ENCODE measurements at places on chromosomes 1 and 21. TPM values are rescaled to one million over a fixed set of nuclear protein-coding genes. Genes with fewer than 3 reads are reported as not detected.

Gene SH2D1B
- not detected for total RNA-seq

Gene LELP1
- not detected for total RNA-seq

Gene AUNIP
- 12.3 TPM for total RNA-seq

Gene BCAN
- total RNA-seq = not detected

Gene HMCN1
- total RNA-seq = 0.49 TPM

Gene ESPN
- total RNA-seq = 16.3 TPM

Gene A3GALT2
- not detected for total RNA-seq

Gene LRRC52
- not detected for total RNA-seq

Gene PWP2
- 30.6 TPM for total RNA-seq

Gene AMY1C
- total RNA-seq = not detected

Gene AMPD1
- total RNA-seq = not detected

Gene CNIH3
- total RNA-seq = 2.2 TPM

Gene MYBPH
- 25.9 TPM for total RNA-seq

Gene MRPL37
- 95.6 TPM for total RNA-seq

GRCh38 chr1:116033322-116033721 lies 57.0 kb downstream of the SLC22A15 start:
- DNase-seq = no peak

DNA sequence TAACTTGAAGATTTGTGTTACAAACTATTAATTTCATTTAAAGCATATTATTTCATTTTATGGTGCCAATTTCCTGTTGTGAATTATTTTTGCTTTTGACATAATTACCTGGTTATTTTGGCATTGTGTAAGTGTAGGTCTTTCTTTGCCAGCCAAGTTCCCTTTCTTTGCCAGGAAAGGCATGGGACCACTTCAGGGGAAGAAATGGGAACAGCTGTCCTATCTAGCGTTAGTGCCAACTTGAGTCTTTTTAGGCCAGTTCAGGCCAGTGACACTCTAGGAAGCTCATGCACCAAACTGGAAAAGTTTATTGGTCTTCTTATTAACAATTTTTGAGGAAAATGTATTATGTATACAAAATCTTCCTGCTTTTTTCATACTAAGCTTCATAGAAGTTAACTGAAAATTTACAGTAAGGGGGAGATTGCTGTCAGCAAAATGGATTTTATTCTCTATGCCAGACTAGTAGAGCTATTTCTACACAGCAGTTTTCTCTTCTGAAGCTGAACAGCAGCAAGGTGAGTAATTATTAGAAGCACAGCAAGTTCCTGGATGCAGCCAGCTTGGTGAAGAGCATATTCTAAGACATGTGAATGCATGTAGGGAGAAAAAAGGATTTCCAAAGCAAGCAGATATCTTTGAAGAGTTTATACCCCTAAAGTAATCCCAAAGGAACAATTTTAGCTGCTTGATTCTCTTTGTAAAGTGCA lies 914.6 kb upstream of the ADGRL4 start:
- no peak for DNase-seq

GRCh38 chr21:25491267-25491666 lies 116.0 kb downstream of the MRPL39 start:
- no peak for DNase-seq

GRCh38 chr1:243251539-243251938 lies 3.5 kb downstream of the CEP170 start:
- no peak for DNase-seq

- DNase-seq = no peak
Measured at GRCh38 chr1:236403905-236404696, 10.0 kb downstream of the EDARADD start.

GRCh38 chr1:213369465-213369864 lies 318.4 kb downstream of the RPS6KC1 start:
- no peak for DNase-seq

GRCh38 chr1:81584398-81584797 lies 216.3 kb upstream of the ADGRL2 start:
- DNase-seq = no peak

DNA sequence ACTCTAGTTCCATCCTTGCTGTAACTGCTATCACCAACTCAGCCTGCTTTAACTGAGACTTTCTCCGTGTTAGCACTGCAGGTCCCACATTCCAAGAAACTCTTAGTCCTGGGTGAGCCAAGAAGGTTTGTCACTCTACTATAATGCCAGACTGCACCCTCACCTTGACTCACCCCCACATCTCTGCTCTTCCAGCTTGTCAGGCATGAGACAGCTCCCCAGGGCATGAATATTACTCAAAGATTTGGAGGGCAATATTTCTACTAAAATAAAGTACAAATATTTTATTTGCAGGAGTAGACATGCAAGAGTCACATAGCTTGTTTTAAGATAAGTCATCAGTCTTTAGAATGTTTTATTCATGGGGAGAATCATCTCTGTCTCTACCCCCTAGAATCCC lies 110.2 kb downstream of the MATN1 start:
- no peak for DNase-seq

GRCh38 chr1:207752456-207752998 lies 673 bp downstream of the CD46 start:
- peak; percentile 52 for DNase-seq

DNA sequence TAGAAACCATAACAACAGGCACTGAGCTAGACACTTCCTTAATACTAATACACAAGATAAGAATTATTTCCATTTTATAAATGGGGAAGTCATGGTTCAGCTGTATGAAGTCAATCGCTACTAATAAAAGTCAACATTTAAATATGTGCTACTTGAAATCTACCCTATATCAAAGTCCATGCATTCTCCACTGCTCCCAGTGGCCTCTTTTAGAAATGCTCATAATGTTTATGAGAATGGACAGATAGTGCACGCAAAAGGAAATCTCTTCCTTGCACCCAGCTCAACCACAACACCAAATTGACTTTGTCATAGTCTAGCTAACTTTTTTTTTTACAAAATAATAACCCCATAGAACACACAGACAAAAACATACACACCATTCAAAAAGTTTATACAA lies 281.7 kb upstream of the CXADR start:
- no peak for DNase-seq

GRCh38 chr21:45836268-45836655 lies 145.3 kb upstream of the COL6A1 start:
- DNase-seq = no peak

GRCh38 chr21:43921571-43921978 lies 56.6 kb downstream of the AGPAT3 start:
- no peak for DNase-seq

- DNase-seq = no peak
Measured at GRCh38 chr1:36562181-36562685, 79.5 kb upstream of the CSF3R start.

- no peak for DNase-seq
Measured at GRCh38 chr1:19825298-19825697, 10.2 kb upstream of the RNF186 start.

GRCh38 chr1:65434255-65434654 lies 13.8 kb downstream of the LEPR start:
- no peak for DNase-seq

DNA sequence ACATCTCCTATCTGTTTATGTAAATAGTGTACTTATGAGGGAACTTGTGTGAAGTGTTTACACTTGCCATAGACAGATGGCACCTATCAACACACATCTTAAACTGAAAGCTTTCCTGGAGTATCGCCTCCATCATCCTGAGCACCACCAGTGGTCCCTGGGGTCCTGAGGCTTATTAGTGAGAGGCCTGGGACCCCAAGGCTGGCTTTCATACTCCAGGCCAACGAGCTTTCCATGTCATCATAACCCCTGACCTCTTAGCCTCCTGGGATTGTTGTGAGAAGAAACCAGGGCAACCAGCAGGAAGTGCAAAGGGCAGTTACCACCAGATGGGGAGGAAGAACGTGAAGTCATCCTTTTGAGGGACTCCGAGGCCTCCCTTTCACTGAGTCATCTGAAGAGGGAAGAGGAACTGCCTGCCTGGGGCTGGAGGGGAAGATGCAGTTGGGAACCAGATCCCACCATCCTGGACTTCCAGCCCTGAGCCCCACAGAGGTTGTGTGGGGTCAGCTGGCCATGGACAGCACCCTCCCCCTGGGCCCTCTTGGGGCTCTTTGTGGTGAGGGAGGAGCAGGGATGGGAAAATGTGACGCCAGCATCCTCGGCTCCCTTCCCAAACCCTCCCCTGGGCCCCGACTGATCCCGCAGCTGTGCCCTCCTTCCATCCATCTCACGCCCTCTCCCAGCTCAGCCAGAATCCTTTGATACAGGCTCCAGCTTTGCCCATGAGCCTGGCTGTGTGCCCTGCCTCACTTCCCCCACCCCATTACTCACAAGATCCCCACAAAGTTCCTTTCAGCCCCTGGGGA lies 5.8 kb downstream of the INKA2 start:
- DNase-seq = no peak

GRCh38 chr1:157403203-157403602 lies 149.1 kb downstream of the FCRL5 start:
- DNase-seq = peak; percentile 35

GRCh38 chr1:235043234-235043633 lies 85.4 kb downstream of the TOMM20 start:
- no peak for DNase-seq

GRCh38 chr1:156075162-156075561 lies 7.1 kb downstream of the MEX3A start:
- no peak for DNase-seq

DNA sequence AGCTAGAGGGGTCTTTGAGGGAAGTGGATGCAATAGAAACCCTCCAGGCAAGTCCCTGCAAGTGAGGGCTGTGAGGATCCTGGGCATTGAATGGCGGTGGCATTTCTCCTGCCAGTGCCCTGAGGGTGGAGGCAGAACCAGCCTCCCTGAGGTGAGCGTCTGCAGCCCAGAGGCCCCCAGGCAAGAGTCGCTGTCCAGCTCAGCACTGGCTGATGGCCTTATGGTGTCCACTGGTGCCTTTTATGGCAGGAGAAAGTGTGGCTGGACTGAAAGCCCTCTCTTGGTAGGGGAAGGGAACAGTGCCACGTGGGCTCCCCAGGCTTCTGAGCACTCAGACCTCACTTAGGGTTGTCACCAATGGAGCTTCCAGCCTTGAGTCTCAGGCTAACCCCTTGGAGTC lies 77.3 kb downstream of the SH3BGR start:
- DNase-seq = peak; percentile 10

- DNase-seq = no peak
Measured at GRCh38 chr1:27804791-27805190, 25.8 kb upstream of the PPP1R8 start.

DNA sequence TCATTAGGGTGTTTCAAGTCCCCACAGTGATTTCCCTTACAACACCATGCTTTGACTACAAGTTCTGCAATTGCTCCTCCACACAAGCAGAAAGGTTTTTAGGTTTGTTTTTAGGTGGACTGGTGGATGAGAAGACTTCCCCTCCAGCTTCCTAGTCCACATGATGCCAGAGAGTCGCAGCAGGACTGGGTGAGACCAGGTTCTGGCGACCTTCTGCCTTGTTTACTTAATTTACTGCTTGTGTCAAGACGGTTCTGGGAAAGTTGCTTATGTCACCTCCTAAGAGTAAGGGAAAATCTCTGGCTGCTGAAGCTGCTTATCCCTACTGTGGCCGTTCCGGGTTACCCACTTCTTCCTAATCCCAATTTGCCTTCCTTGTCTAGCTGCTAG lies 76.4 kb downstream of the GLUL start:
- no peak for DNase-seq

DNA sequence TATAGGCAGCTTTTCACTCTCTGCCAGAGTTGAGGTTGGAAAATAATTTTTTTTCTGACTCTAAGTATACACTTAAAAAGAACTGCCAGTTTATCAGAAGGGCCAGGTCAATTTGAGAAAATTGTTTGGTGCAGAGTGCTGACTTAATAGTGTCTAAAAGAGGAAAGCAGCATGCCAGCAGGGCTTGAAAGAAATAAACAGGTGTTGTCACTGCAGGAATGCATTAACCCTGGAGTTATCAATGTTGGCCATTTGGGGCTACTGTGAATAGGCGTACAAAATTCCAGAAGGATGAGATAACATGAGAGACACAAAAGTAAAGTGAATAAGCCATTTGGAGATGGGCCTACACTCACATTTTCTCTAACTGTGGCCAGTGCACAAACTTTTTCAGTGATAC lies 220.6 kb upstream of the PLD5 start:
- DNase-seq = no peak

GRCh38 chr1:35447278-35447677 lies 109.9 kb downstream of the KIAA0319L start:
- no peak for DNase-seq

- DNase-seq = no peak
Measured at GRCh38 chr1:50193002-50193401, 84.3 kb downstream of the ELAVL4 start.

DNA sequence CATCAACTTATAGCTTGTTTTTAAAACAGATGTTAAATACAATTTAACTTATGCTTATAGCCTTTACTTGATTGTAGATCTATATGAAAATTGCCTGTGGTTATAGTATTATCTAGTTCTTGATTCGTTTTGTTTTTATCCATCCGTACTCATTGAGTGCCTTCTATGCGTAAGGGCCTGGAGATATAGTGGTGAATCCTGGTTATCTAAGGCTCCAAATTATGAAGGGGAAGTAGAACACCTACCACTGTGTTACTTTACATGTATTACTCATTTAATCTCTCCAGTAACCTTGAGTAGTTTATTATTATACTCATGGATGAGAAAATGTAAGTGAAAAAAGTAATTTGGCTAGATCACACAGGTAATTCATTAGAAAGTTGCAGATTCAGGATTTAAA lies 121.8 kb downstream of the OSBPL9 start:
- no peak for DNase-seq

GRCh38 chr1:171999756-172000155 lies 158.5 kb downstream of the DNM3 start:
- no peak for DNase-seq

DNA sequence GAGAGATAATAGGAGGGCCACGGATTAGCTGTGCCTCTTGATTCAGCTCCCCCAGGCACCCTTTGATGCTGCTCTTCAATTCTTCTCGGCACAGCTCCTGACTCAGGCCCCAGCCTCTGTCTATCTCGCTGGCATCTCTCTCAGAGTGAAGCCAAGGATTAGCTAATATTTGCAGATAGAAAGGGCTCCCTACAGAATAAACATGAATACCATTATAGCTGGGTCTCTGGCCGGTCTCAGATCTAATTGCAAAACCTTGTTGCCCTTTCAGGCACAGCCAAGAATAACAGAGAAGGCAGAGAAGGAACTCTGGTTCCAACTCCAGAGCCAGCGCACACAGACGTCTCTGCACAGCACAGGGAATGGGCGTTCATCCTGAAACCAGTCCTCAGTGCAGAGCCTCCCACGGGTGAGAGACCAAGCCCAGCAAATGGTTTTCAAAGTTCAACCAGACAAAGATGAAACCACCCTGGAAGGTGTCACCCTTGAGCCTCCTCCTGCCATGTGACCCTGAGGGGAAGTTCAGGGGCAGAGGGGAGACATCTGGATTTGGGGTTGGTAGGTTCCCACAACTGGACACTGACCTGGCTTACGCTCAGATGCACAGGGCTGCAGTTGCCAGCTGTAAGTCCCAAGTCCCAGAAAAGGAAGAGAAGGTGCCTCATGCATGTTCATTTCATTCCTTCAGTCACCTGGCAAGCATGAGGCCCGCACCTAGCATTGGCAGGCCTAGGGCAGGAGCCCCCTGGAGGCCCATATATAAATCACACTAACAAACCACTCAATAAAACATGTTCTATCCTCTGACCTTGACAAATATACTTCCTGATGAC lies 394.0 kb downstream of the NPHP4 start:
- no peak for DNase-seq
